ENCODE measurements at places on chromosomes 7 and 10.
A peak's percentile ranks its signal among the peaks of the same experiment; 100 is the strongest.

GRCh38 chr10:79444199-79445119 is 965 bp downstream of the ZCCHC24 start:
- peak; percentile 27 for DNase-seq

GRCh38 chr7:37098762-37099161 is 349.9 kb downstream of the ELMO1 start:
- no peak for DNase-seq

DNA sequence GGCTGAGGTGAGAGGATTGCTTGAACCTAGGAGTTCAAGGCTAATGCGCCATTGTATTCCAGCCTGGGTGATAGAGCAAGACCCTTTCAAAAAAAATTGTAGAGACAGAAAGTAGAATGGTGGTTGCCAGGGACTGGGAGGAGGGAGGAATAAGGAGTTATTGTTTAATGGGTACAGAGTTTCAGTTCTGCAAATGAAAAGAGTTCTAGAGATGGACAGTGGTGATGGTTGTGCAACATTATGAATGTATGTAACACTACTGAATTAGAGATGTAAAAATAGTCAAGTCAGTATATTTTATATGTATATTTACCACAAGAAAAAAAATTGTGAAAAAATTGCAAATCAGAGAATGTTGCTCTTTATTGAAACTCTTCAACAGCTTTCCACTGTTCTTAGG is 266.5 kb upstream of the NPY start:
- DNase-seq = no peak

- no peak for DNase-seq
Measured at GRCh38 chr7:50564640-50565558, at the start of gene DDC. DDC (minus strand) TSS chr7:50565405; CDS start chr7:50544085, 21,320 bp downstream.

- DNase-seq = peak; percentile 20
Measured at GRCh38 chr10:12262278-12262981, 66.4 kb downstream of the CDC123 start.

GRCh38 chr10:7449063-7449695 is 38.3 kb upstream of the SFMBT2 start:
- DNase-seq = no peak

GRCh38 chr7:5419539-5420066 is 4.0 kb downstream of the TNRC18 start:
- DNase-seq = no peak

DNA sequence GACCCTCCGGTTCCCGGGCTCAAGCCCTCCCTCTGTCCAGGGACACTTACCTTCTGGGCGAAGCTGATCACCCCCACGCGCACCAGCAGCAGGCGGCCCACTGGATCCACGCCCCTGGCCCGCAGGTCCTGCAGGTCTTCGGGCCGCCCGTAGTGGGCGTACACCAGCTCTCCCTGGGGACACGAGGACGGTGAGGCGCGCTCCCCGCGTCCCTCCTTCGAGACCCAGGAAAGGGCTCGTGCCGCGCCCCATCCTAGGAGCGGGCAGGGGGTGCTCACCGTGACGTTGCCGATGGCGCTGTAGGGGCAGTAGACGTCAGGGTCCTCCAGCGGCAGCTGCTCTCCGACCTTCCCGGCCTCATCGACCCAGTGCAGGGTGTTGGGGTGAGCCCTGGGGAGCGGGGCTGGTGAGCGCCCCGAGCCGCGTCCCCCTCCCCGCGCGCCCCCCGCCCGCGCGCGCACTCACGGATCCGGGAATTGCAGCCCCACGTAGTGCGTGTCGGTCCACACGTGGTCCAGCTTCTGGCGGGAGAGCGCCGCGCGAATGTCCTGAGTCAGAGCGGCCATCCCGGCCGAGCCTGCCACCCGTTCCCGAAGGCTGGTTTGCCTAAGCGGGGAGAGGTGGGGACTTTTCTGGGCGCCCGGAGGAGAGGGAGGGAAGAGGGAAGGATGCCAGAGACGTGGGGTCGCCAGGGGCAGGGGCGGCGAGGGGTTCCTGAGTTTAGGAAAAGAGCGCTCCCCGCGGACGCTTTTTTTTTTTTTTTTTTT is 8.2 kb downstream of the TFR2 start:
- DNase-seq = peak; percentile 75

DNA sequence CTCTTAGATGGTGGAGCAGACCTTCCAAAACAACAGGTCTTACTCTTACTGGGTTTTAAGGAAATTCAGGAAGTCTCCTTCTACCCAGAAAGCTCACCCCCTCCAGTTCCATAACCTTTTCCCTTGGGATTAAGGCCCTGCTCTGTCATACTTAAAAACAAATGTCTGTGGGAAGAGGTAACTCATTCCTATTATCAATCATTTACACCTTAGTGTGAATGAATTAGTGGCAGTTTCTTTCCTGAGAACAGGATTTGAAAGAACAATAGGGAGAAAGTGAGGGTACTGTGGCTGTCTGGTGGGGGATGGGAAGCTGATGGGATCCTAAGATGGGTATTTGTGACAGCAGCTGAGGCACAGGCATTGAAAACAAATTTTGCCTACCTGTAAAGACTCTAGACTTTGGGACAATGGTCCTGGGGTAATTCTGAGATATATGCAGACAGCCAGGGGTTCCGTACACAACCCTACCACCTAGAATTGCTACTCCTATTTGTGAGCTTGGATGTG is 22.2 kb upstream of the PDLIM1 start:
- no peak for DNase-seq

- no peak for DNase-seq
Measured at GRCh38 chr7:146805082-146805481, 688.5 kb downstream of the CNTNAP2 start.

- no peak for DNase-seq
Measured at GRCh38 chr7:154696556-154696955, 306.4 kb downstream of the PAXIP1 start.

DNA sequence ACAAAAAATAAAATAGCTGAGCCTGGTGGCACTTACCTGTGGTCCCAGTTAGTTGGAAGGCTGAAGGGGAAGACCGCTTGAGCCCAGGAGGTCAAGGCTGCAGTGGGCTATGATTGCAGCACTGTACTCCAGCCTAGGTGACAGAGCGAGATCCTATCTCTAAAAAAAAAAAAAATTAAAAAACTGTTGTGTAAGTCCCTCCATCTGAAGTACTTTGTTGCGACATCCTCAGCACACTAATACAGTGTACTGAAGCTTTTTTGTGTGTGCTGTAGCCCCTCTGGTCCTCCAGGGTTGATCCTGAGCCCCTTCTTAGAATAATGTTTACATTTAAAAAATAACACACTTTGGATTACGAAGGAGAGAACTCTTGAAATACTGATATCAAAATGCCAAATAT is 71.3 kb downstream of the PFKFB3 start:
- no peak for DNase-seq

- no peak for DNase-seq
Measured at GRCh38 chr7:139873593-139874301, 44.7 kb downstream of the TBXAS1 start.

DNA sequence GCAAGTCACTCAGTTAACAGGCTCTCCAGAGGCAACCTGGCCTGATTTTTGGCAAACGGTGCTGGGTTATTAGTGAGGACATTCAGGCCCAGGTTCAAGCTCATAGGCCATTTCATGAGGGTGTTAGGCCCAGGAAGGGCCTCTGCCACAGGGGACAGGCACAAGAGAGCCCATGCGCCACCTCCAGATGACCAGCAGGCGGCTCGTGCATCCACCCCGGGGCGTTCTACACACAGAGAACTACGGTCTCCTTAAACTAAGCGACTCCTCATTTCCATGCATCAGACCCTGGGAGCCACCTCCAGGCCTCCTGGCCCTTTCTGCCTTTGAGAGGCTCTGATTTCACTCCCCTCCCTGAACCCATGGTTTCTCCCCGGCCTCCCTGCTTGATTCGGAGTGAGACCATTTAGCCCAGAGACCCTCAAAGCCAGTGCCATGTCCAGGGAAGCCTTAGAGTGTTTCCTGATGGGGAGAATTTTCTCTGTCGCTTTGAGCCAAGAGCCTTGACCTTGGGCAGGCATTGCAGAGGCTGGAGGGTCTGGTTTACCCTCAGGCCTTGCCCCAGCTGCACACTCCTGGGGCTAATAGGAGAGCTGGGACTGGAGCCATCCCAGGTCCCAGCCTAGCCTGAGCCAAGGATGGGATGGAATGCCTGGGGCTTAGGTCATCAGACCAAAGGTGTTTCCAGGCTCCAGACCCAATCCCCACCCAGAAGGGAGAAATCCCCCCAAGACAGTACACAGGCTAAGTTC is 188.0 kb downstream of the GRID1 start:
- no peak for DNase-seq

- DNase-seq = peak; percentile 23
Measured at GRCh38 chr10:133100706-133101415, 13.1 kb downstream of the ADGRA1 start.

DNA sequence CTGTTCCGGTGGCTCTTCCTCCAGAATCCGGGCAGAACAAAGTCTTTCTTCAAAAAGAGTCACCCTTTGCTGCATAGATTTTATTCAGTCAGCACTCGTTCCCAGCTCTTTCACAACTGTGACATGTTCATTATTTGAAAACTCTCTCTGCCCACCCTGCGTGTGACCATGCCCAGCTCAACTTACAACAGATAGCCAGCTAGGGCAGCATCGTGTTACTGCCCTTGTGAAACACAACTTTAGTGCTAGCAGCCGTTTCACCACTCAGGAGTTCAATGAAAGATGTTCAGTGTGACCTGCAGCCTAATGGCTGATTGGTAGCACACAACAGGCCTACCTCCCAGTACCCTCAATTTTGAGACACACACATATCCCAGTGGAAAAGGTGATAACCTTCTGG is 57.9 kb downstream of the ZNF438 start:
- no peak for DNase-seq

- DNase-seq = no peak
Measured at GRCh38 chr10:46298477-46299285, 11.9 kb downstream of the ANTXRL start.

DNA sequence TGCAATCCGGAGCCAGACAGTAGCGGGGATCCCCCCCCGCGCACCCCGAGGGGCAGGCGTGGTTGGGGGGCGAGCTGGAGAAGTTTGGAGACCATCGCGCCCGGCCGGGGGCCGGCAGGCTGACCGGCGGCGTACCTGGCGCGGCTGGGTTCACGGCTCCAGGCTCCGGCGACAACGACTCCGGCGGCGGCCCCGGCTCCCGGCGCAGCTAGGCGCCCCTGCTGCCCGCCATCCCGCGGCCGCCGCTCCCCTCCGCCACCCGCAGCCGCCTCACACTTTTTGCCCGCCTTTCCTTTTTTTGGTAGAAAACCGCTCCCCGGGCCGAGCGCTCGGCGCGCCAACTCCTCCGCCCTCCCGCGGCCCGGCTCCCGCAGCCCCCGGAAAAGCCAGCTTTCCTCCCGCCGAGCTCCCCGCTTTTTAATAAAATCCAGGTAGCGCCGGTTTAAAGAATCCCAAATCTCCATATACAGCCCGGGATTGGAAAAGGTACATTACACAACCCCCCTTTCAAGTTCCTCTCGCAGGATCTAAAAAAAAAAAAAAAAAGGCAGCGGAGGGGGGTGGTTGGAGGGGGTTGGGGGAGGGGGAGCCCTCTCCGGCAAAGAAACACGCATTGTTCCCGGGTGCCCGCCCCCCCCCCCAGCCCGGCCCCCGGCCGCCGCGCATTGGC is at the start of gene TNRC18:
Gene TNRC18 (minus strand): TSS at position 529 of the 670 bp plus-strand sequence. CDS start 2,588 bp downstream, outside the sequence.
- no peak for DNase-seq

- no peak for DNase-seq
Measured at GRCh38 chr7:6608081-6608480, 7.3 kb upstream of the ZNF853 start.

DNA sequence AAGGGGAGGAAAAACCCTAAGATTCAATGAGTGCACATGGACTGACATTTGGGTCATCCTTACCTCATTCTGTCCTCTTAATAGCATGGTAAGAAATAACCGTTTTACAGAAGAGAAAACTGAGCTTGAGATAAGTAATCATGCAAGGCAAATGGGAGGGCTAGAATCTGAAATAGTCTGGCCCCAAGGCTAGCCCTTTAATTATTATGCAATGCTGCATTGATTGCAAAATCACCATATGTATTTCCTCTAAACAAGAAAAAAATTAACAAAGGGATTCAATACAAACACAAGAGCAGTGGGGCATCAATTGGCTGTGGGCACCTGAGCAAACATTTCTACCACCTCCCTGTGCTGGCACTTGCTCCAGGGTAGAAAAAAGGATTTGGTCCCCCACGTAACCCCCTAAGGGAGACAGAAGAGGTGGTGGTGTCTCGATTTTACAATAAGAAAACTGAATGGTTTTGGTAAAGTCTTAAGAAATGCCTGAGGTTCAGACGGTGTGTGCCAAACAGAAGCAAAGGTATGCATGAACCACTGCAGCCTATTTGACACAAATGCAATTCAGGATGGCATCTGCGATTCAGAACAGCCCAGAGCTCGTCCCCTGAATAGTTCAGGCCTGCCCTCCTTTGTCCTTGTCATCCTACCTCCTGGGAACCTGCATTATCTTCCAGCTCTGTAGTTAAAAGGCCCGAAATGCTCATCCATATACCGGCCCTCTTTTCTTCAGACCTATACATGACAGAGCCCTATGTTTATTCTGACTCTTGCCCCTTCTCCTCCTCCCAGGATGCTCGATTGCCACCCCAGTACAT is 23.6 kb downstream of the PIP4K2A start:
- DNase-seq = no peak

GRCh38 chr10:43692051-43692825 is 43.6 kb upstream of the ZNF32 start:
- no peak for DNase-seq

DNA sequence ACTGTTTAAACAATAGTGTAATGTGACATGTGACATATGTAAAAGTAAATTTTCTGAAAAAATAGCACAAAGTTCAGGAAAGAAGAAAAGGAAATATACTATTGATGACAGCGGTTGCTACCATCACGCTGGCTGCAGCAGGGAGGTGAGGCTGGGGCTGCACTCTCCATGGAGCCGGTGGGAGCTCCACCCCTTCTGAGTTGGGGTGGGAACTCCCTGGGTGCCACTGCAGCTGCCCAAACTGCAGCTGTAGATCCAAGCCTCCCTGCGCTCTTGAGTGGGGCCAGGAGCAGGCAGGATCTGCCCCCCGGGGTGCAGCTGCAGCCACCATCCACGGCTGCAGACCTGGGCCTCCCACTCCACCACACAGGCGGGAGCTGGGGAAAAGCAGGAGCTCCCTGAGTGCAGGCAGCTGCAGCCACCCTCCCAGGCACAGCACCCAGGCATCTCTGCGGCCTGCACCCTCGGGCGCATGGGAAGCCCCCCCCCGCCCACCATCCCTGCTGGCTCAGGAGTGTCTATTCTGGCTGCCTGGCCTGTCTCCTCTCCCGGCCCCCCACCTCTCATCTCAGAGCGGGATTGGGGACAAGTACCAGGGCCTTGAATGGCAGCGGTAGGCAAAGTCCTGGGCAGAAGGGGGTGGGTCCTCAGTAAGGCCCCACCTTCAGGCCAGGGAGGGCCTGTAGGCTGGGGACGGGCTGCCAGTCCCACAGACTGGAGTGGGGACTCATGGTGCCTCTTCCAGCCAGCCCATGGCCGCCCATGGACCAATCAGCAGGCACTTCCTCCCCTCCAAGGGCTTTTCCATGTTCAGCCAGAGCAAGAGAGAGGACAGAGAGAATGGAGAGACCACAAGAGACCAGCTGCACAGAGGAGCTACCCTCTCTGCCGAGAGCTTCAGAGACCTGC is 50.1 kb downstream of the TNS3 start:
- DNase-seq = no peak

- no peak for DNase-seq
Measured at GRCh38 chr7:143289421-143289820, 1.3 kb downstream of the CASP2 start.

- no peak for DNase-seq
Measured at GRCh38 chr10:61832866-61833481, 68.5 kb upstream of the ARID5B start.
